ENCODE measurements at places on chromosomes 7 and 10.

GRCh38 chr7:94170836-94171235, 166.7 kb upstream of the BET1 start:
- no peak for DNase-seq

GRCh38 chr10:123607386-123607785, 58.8 kb upstream of the GPR26 start:
- DNase-seq: no peak

DNA sequence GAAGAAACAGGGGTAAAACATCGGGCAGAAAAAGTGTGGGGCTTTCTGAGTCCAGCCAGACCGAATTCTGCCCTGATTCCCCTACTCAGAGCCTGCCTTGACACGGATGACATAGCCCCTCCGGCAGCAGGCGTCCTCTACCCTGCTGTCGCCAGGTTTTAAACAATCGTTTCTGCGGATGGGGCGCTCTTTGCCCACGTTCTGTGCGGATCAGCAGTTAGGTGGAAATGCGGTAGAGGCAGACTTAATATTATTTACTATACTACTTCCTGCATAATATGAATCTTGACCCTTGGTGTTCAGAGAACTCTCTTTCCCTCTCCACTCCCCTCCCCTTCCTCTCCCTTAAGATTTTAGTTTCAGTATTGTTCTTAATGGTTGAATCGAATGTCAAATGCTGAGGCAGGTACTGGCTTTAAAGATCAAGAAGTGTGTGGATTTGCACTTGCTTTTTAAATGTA, 2.4 kb downstream of the GATA3 start:
- DNase-seq: peak; percentile 31

GRCh38 chr7:142110638-142111037, 880 bp upstream of the MGAM2 start:
- no peak for DNase-seq

DNA sequence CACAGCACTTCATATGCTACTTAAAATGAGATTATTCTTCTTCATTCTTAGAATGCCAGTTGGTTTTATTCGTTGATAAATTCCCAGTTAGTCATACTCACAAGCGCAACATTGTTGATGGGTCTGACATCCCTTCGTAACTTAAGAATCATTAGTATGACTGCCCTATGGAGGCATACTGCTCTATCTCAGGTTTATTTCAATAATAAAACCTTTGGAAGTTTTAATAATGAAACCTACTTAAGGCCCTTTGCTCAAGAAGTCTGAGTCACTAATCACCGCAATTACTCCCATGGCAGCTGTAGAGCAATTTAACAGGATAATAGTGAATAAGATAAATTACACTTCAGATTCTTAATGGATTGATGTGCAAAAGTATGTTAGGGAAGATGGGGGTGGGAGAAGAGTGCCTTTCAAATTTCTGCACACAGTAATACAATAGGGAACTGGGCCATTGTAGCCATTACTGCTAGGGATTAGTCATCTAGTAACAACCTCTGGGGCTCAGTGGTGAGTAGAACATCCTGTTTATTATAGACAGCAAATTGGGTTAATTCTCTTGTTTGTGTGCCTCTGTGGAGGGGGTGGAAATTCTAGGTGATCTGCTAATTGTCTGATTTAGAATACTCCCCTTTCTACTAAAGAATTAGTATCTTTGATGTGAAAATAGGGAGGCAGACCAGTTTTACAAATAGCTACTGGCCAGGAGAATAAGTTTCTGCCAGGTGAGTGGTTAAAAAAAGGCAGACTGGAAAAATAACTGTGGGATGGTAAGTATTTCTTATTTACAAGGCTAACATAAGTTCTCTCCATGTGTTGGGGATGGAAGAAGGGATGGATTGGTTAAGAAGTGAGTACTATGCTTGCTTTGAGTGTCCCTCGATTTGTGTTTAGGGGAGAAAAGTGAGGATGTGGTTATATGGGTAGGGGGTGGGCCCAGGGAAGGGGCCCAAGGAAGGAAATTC, 74.5 kb upstream of the VKORC1L1 start:
- DNase-seq: no peak

- DNase-seq: no peak
These were observed 84.7 kb upstream of the TRIL start for GRCh38 chr7:29042824-29043231.

DNA sequence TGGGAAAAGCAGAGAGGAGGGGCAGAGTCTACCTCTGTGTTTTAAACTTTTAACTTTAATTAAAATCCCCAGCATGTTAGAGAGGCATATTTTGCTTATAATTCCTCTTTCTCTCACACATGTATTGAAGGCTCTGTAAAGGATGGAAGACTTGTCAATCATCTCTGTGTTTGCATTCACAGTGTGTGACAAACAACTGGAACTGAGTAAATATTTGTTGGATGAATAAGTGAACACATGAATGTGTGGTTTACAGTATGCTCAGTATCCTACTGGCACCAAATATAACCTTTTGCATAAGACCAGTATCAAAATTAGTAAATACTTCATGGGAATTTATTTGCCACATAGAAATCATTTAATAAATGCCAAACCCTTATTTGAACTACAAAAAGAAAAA, 829.0 kb downstream of the GRID1 start:
- DNase-seq: no peak

DNA sequence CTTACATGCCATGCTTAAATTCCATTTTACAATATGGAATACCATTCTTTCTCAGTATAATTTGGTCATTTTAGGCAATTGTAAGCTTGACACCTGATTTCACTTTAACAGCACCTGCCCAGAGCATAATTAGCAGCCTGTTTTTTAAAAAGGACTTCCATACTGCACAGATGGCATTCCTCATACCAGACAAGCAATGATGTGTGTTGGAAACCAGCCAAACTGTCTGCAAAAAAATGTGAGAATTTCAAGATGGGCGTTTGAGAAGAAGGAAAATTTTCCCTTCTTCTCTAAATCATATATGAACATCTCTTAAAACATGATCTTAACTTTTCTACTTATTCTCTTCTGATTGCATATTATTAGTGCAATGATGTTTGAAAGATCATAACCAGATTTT, 40.4 kb upstream of the AGMO start:
- DNase-seq: peak; percentile 46

DNA sequence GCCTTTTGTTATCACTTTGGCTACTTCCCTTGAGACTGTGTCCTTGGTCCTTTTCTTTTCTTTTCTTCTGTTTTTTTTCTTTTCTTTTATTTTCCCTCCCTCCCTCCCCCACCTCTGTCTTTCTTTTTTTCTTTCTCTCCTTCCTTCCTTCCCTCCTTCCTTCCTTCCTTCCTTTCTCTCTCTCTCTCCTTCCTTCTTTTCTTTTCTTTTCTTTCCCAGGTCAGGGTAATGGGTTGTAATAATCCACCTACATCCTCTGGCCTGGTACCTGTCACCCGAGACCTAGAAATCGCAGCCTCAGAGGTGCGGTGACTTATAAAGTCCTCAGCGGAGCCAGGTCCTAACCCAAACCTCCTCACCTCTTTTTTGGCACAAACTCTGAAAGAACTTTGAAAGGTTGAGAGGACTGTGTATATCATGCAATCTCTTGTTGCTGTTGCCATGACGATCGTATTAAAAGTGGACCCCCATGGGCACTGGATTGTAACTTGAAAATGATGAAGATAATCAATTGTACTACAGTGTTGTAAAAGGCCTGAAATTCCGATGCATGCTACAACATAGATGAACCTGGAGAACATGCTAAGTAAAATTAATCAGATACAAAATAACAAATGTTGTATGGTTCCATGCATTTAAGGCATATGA, 140.7 kb upstream of the AGK start:
- no peak for DNase-seq

DNA sequence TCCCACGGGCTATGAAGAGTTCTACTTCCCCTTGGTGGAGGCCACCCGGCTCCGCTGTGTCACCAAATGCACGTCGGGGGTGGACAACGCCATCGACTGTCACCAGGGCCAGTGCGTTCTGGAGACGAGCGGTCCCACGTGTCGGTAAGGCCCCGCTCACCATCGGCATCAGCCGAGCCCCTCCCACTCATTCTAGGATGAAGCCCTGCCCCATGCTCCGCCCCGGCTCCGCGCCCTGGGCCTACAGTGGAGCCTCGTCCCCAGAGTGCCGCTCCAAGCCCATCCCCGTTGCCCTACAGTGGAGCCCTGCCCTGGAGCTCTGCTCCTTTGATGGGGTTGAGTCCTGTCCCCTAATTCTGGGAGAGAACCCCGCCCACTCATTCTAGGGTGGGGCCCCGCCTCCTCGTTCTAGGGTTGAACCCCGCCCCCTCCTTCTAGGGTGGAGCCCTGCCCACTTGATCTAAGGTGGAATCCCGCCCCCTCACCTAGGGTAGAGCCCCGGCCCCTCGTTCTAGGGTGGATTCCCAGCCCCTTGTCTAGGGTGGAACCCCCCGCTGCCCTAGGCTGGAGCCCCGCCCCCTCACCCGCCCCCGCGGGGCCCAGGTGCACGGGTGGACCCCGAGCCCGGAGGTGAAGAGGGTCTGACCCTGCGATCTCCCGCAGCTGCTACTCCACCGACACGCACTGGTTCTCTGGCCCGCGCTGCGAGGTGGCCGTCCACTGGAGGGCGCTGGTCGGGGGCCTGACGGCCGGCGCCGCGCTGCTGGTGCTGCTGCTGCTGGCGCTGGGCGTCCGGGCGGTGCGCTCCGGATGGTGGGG, 3.4 kb upstream of the MUC12 start:
- DNase-seq: peak; percentile 91

All from kidney (tissue), 22 donors.